ENCODE measurements at places on chromosomes 4 and X.

GRCh38 chr4:8545439-8545765, 34.8 kb upstream of the GPR78 start:
- no peak for DNase-seq

- DNase-seq = no peak
Measured at GRCh38 chr4:60619531-60620305, 580.4 kb upstream of the ADGRL3 start.

GRCh38 chrX:88886908-88887307, 139.9 kb downstream of the CPXCR1 start:
- no peak for DNase-seq

DNA sequence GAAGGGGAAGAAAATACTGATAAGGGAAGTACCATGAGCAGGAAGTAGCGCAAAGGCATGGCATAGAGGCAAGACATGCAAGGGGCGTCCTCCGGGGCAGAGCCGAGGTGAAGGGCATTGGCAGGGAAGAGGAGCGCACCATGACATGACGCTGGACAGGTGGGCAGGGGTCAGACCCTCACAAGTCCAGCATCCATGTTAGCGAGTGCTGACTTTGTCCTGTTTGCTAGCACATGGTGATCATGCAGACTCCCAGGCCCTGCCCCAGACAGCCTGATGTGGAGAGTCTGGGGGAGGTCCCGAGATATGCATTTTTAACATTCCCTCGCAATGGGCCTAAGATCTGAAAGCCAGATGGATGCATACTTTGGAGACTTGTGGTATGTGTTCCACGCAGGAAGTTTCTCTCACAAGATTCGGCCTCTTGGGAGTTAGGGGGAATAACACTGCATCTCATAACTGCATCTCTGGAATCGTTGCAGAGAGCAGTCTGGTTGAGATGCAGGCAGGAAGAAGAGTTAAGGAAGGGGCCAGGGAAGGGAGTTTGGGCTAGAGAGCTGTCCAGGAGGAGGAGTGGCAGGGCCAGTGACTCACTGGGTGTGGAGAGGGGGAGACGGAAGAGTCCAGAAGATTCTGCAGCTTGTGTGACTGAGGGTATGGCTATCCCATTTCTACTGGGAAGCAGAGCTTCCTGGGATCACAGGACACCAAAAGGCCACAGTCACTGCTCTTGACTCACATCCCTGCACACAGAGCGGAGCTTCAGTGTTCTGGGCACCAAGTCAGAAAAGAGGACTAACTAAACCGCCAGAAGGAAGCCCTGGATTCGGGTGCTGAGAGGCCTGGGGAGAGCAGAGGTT, 59.7 kb downstream of the FAM184B start:
- DNase-seq = peak; percentile 54

DNA sequence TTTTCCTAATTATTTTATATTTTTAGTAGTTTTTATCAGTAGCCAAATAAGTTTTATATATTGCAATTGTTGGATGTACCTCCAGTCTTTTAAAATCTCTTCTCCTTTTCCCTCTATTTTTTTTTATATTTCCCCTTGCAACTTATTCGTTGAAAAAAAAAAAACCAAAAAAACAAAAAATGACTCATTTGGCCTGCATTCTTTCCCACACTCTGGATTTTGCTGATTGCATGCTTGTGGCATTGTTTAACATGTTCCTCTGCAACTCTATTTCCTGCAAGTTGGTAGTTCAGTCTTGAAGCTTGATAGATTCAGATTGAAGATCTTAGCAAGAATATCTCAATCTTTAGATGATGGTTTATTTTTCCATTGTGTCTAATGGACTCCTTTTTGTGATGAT, 260.6 kb upstream of the BOD1L1 start:
- peak; percentile 34 for DNase-seq

DNA sequence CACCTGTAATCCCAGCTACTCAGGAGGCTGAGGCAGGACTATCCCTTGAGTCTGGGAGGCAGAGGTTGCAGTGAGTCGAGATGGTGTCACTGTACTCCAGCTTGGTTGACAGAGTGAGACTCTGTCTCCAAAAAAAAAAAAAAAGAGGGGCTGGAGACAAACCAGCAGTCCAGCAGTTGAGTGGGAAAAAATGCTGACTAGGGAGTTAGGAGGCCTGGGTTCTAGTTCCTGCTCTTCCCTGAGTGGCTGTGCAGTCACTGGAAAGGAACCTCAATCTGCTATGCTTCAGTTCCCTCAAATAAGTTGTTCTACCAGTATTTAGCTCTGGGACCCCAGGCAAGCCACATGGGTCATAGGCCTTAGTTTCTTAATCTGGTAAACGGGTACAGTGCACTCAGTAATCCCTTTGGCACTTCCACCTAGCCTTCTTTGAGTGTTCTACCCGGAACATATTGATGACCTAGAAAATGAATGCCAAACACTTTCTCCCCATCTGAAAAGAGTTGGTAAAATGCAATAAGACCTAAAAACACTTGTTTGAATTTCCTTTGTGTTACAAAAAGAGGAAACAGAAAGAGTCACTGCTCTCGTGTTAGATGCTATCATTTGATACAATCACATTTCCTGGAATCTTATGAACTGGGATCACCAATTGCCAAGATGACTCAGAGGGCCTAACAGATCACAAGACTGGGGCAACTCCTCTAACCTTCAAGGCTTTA, 99.3 kb upstream of the EGFL6 start:
- DNase-seq = no peak

DNA sequence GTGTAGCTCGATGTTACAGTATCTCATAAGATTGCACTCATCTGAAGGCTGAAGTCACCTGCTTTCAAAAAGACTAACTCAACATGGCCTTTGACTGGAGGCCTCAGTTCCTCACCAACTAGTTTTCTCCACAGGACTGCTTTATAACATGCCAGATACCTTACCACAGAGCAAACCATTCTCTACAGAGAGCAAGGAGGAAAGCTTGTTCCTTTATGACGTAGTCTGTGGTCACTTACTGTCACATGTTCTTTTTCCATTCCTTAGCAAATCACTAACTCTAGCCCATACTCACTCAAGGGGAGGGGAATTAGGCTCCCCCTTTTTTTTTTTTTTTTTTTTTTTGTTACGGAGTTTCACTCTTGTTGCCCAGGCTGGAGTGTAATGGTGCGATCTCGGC, 3.2 kb downstream of the THAP9 start:
- no peak for DNase-seq

- DNase-seq = no peak
Measured at GRCh38 chrX:97547877-97548578, 664.3 kb downstream of the RPA4 start.

DNA sequence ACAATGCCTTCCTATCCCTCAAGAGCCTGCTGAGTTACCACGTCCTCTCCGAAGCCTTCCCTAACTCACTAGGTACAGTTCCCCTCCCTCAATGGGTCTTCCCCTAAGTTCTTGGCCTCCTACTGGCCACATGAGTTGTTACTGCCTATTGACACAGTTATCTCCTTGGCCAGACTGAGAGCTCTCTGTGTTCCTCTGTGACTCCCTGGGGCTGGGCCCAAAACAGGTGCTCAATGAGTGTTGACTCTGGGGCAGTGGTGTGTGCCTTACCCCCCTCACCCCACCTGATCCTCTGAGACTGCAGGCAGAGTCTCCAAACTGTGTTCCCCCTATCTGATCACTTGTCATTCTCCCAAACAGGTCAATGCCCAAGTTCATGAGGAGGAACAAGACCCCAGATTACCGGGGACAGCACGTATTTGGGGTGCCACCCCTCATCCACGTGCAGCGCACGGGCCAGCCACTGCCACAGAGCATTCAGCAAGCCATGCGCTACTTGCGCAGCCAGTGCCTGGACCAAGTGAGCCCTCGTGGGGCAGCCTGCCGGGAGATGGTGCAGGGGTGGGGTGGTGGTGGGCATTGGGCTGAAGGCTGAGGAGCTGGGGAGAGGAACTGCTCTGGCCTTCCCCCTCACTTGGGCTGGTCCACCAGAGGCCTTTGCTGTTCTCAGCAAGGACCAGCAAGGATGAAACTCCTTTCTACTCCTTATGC, 72.6 kb downstream of the STARD8 start:
- no peak for DNase-seq

DNA sequence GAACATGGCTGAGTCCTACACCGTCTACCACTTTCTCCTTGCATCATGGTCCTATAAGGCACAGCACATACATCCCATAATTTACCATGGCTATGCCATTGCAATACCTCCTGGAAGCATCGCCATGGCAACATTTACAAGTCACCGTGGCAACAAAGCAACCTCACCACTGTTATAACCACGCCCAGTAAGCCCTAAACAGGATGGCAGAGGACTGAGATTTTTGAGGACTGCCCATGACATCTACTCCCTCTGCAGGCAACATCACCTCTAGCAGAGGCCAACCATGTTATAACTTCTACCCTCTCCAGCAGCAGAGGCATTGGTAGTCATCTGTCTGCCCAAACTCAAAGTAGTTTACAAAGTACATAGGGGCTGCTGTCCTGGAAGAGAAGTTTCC, 29.7 kb downstream of the BCOR start:
- DNase-seq = no peak

DNA sequence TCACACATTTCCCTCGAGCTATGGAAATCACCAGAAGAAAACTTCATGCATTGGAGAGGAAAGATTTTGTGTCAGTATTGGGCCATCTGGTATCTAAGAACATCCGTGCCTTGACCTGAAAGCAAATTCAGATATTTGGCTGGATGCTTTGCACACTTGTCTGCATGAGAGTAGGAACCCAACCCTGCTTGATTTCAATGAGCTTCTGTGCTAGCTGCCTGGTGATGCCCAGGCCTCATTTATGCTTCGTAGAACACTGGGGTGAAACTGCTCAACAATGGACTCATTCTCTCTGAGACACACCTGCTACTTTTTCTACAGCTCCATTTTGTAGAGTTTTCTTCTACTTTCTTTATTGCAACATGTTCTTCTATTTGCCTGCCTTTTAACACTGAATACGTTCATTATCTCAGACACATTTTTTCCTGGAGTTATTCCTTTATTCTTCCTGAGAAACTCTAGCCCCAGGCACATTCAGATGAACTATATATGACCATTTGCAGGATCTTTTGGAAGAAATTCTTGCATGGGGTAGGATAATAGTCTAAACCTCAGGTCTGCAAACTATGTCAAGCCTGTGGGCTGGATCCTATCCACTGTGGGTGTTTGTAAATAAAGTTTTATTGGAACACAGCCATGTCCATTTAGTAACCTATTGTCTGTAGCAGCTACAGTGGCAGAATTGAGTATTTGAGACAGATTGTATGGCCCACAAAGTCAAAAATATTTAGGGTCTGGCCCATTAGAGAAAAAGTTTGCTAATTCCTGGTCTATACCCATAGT, 83.8 kb upstream of the CLCN4 start:
- no peak for DNase-seq

DNA sequence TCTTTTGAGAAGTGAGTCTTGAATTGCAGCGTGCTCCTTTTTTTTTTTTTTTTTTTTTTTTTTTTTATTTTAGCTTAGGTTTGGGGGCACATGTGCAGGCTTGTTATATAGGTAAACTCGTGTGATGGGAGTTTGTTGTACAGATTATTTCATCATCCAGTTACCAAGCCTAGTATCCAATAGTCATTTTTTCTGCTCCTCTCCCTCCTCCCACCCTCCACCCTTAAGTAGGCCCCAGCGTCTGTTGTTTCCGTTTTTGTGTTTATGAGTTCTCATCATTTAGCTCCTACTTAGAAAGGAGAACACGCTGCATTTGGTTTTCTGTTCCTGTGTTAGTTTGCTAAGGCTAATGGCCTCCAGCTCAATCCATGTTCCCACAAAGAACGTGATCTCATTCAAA, 81.3 kb upstream of the TSPAN5 start:
- no peak for DNase-seq

DNA sequence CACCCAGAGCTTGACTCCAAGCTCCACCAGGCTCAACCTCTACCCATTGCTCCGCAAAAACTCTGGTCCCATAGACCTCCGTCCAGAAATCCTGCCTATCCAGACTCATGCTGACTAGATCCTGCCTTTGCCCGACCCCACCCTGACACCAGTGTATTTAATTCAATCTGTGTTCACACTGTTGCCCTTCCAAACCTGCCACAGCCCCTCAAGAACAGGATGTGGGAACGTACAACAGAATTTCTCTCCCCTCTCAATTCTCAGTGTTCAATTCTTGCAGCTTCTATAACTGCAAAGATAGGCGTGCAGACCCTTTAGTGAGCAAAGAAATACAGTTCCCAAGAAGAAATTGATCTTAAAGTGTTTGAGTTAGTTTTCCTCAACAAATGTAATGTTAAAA, 154.2 kb upstream of the FRG1 start:
- no peak for DNase-seq

DNA sequence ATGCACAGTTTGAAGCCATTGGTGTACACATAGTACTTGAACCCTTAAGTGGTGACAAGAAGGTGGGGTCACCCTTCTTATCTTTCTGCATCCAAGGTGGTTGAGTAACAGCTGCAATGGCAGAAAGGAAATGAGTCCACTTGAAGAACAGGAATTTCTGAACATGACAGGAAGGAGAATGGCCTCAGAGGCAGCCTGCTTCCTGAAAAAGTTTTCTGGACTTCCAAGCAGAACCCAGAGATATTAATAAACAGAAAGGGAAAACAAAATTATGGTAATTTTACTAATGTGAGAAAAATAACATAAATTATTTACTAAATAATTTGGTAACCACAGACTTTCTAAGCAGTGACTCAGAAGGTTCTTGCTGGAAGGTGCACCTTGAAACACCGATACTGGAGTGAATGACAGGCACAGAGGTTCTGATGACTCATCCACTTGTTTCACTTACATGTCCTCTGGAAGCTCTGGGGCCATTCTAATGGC, 119.9 kb upstream of the HS3ST1 start:
- DNase-seq = no peak

- DNase-seq = no peak
Measured at GRCh38 chrX:38117485-38117884, 103.2 kb downstream of the SRPX start.

- DNase-seq = no peak
Measured at GRCh38 chr4:38152305-38152704, 192.1 kb downstream of the PTTG2 start.

DNA sequence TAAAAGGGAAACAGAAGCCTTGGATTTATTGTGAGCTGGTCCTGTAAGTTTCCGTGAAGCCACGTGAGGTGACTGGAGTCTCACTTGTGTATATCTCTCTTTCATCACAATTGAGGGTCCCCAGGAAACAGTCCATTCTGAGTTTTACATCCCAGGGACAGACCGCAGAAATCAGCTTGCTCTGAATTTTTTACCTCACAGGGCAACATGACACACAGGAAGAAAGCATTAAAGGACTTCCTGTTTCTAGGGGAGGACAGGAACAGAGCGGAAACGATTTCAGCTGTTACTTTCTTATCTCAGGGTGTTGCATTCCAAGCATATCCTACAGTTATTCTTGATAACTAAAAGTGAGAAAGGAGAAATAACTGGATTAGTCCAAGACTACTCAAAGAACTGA, 553.5 kb downstream of the TRAM1L1 start:
- DNase-seq = no peak

GRCh38 chr4:182245541-182246215, 2.5 kb downstream of the TENM3 start:
- DNase-seq = no peak

DNA sequence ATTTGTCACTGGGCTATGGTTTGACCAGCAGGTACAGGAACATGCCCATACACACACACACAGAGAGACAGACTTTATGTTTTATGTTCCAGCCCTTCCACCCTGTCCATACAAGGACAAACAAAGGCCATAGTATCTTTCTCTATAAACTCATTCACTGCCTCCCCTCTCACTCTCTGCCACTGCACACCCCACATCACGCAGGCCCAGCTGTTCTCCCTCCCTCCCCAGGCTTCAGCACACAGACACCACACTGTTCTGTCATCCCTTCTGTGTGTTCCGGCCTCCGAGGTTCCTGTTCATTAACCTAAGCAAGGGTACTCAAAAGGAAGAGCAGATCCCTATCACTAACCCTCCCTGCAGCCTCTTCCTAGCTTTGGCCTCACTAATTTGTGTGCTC, 17.8 kb downstream of the LAS1L start:
- DNase-seq = no peak

GRCh38 chrX:12770440-12770839, 20.8 kb upstream of the PRPS2 start:
- no peak for DNase-seq

Measured in T1000 (cell line).